ENCODE measurements at places on chromosomes 2 and 18.

DNA sequence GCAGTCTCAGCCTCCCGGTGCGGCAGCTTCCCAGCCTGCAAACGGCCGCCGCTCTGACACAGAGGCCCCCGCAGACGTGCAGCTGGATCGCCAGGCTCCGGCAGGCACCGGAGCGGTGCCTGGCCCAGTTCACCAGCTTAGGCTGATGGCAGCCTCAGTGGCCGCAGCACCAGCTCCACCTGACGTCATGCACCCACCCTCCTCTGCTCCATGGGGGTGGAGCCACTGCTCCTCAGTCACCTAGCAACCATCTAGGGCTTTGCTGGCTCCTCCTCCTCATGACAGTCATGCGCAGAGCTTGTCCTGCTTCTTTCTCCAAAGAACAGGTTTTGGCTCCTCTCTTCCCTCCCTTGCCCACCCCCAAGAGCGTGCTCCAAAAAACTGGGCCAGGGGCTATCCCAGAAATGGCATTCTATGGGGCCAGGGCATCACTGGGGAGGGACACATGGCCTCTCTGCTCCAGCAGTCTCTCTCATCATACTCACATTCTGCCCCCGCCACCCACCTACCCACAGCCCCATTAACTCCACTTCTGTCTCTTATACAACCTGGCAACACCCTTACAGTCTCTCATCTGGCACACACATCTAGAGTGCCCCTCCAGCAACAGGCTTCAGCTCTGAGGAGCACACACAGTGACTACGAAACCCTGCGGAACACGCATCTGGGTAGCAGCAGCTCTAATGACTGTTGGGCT is 5.5 kb downstream of the DCTN1 start:
- no peak for DNase-seq

DNA sequence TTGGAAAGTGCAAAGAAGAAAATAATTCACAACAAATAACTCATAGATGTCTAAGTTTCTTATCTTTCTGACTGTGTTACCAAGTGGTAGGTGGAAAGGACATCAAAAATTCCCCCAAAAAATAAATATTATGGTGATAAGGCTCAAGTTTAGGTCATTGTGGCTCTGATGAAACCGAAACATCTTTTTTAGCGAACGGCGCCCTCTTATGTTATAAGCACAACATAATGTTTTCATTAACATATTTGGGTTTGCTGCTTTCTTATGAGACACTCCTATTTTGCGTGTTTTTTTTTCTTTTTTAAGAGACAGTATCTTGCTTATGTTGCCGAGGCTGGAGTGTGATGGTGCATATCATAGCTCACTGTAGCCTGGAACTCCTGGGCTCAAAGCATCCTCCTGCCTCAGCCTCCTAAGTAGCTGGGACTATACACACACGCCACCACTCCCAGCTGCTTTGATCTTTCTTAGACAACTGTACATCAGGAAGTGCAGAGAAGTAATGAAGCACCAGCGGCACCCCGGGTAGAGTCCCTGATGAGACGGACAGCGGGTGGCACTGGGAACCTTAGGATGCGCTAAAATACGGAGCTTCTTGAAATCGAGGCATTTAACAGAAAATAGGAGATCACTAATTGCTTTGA is 38.5 kb upstream of the SLC35G4 start:
- no peak for DNase-seq

DNA sequence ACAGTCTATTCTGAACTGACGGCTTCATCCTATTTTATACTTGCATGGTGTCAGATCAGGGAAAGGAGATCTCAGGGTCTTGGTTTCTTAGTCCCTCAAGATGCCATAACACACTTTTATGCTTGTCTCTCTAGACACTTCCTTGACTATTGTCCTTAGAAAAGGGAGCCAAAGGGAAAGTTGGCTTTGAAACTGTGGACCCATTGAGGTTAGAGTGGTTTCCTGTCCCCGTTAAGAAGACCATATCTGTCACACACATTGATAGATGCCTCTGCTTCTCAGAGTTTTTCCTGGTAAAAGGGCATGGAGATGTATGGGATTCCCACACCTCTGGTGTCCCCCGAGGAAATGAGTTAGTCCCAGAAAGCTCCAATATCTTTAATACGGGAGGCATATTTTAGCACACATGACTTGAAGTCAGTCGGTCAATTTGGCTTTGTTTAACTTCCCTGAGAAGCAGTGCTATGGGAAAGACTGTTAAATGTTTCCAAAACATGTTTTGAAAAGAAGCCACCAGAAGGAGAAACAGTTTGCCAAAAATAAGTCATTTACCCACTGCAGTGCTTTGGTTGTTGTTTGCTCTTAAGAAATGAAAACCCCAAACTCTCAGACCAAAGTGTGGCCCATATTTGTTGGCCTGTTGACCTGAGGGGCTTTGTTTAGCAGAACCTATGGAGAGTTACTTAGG is 133.4 kb upstream of the CXCR4 start:
- no peak for DNase-seq

DNA sequence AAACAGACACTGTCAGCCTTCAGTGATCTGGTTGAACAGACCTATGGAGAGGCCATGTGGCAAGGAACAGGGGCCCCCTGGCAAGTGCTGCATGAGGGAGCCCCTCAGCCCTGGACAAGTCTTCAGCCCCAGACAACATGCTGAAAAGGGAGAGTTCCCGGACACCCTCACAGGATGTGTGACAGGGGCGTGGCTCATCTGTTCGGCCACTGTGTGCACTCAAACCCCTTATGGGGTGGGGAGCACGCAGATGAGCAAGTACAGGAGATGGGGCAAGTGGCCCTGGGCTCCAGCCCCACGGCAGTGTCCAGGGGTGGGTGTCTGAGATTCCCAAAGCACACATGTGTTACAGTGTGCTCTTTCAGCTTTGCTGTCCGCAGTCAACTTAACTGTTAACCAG is 35.4 kb upstream of the MPPE1 start:
- DNase-seq = no peak

- no peak for DNase-seq
These were observed 8.4 kb downstream of the EPG5 start for GRCh38 chr18:45958730-45959129.

DNA sequence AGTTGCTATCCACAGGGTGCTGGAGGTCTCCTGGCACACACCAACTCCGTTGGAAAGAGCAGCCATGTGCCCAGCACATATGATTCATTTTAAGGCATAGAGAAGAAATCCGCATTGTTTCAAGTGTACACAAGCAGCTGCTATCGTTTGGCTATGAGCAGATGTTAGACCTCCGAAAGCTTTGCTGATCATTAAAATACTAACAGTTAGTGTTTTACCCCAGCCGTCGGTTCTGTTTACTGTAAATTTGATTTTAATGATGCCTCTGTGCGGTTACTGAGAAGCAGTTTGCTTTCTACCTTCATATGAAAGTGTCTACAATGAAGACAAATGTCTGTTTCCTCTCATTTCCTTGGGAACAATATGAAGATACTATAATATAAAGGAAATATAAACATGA is 154.9 kb downstream of the PTGR3 start:
- DNase-seq = no peak

DNA sequence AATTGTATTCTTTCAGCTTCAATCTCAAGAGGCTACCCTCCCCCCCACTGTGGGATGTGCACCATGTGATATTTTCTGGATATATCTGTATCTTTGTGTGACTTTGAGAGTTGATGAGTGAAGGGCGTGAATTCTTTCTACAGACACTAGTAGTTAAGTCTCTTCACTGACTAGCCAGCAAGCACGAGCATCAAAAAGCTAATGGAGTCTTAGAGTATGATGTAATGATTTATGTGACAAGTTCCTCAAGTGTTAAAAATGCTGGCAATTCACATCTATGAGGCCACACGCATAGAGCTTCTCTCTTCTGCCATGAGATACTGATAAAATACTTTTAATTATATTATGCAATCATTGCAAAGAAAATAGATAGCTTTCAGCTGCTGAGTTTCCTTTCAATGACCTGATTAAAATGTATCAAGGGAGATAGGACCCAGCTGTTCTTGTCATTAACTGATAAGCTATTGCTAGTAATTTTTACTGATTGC is 304.8 kb downstream of the TRIB2 start:
- no peak for DNase-seq

DNA sequence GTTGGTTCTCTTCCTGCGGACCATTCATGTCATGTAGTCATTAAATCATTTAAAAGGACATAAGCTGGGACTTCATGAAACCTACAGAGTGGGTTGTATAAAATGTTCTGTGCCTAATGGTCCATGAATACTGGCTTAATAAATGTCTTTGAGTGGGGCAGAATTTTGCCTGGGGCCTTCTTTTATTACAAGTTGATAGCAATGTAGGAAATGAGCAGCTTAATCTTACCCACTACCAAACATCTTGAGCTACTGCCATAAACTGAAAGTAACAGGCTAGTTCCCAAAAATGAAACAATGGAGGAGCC is 130.9 kb downstream of the TMEM17 start:
- DNase-seq = no peak

GRCh38 chr2:45533771-45534170 is 77.3 kb downstream of the SRBD1 start:
- DNase-seq = no peak

DNA sequence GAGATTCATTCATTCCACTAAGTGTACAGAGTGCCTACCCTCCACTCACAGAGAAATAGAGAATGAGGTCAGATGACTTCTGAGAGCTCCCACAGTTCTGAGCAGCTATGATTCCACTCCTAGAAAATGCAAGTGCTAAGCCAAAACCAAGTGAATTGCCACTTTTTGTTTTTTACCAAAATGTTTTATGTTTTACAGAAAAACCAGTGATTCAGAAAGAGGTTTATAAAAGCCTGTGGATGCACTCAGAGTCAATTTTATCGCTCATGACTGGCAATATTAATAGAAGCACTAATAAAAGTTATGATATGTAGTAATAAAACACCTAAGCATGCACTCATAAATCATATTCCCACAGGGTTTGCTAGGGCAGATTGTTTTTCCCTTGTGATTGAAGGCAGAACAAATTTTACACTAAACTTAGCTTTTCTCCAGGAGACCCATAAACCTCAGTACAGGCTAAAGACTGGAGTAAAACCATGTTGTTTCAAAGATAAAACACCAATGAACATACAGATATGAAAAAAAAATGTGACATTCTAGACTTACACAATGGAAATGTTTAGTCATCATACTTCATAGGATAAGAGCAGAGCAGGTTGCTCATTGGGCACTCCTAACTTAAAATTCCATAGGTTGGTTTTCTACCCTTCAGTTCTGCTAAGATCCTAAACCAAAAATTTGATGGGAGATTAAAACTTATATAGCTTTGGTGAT is 67.5 kb downstream of the PDK1 start:
- no peak for DNase-seq
